Effector memory CD4-positive, alpha-beta T cell (primary cell): ENCODE measurements at places on chromosomes 6 and 20.

DNA sequence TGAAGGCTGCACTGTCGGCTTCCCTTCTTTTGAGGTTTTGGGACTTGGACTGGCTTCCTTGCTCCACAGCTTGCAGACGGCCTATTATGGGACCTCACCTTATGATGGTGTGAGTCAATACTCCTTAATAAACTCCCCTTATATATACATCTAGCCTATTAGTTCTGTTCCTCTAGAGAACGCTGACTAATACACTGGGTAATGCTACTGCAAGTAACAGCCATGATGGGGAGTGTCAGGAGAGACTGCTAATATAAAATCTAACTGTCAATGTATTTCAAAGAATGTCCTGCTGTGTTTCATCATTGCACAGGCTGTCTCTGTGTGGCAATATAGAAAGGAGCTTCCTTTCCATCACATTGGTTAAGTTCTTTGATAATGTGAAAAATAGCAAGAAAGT, 57.7 kb upstream of the UST start:
- no peaks in the 10 kb centered on the region for H3K36me3 ChIP-seq
- no peaks in the 10 kb centered on the region for H3K4me1 ChIP-seq
- H3K27ac ChIP-seq, result no peak overlapping the region
- H3K27me3 ChIP-seq, result no peaks in the 10 kb centered on the region
- DNase-seq, result no peak

GRCh38 chr6:128919412-128920180, 36.7 kb downstream of the LAMA2 start:
- no peaks in the 10 kb centered on the region for H3K4me1 ChIP-seq
- no peak overlapping the region for H3K27ac ChIP-seq
- H3K36me3 ChIP-seq, result no peaks in the 10 kb centered on the region
- no peaks in the 10 kb centered on the region for H3K27me3 ChIP-seq

- H3K4me1 ChIP-seq, result no peaks in the 10 kb centered on the region
- H3K36me3 ChIP-seq, result no peaks in the 10 kb centered on the region
- no peak for DNase-seq
- no peak overlapping the region for H3K27ac ChIP-seq
These were observed 84.2 kb upstream of the BMP2 start for GRCh38 chr20:6683021-6683977.

DNA sequence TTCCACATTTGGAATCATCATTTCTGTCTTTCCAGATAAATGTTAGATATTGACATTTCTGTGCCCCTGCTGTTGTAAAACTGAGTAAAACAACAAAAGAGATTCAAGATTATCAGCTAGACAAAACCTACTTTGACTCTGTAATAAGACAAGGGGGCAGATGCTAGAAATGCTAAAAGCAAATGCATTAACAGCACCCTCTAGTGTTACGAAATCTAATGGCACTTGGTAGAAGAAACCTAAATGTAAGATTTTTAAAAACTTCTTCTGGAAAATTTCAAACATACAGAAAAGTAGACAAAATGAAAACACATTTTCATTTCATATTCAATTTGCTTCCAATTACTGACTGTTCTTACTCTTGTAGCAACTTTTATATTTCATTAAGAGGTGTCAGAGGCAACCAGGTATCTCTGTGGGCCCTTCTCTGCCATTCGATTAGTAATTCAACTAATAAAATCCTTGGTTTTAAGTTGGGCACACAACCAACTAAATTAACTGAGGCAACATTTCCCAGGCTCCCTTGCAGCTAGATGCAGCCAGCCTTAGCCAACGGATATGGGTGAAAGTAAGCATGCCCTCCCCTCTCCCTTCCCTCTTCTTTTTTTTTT, 45.0 kb downstream of the SLC23A2 start:
- H3K27ac ChIP-seq, result no peak overlapping the region
- no peak overlapping the region for H3K4me3 ChIP-seq
- no peaks in the 10 kb centered on the region for H3K4me1 ChIP-seq
- no peak for DNase-seq
- no peaks in the 10 kb centered on the region for H3K27me3 ChIP-seq

DNA sequence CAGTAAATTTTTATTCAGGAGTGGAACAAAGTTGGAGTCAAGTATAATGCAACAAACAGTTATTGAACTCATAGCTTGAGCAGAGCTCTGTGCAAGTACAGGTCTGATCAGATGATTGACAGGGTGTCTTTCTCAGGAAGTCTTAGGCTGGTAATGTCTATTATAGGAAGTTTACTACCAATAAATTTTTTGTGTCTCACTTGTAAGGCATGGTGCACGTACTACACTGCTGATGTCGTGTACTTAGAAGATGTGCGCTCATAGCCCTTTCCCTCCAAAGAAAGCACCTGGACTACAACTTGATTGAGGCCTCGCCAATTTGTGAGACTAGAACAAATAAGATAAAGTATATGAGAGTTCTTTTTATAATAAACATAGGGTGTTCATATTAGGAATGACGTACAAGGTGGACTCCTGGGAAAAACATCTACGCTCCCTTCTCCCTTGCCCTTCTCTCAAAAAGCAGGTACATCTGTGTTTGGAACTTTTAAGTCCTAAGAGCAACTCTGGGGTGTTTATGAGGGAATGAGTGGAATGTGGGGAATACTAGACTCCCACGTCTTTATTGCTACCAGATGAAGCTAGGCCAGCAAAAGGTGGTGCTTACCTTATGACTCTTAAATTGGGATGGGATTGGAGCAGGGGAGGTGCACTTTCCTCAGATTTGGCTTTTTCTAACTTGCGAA, 1.5 kb downstream of the NDUFAF5 start:
- H3K4me1 ChIP-seq, result peaks cover 11% of the 10 kb centered on the region
- no peak overlapping the region for H3K4me3 ChIP-seq
- H3K27me3 ChIP-seq, result no peaks in the 10 kb centered on the region
- no peak for DNase-seq
- no peak overlapping the region for H3K27ac ChIP-seq

- H3K4me1 ChIP-seq, result peaks cover 31% of the 10 kb centered on the region
- no peak overlapping the region for H3K27ac ChIP-seq
These were observed 77.6 kb downstream of the TRERF1 start for GRCh38 chr6:42374018-42374669.

GRCh38 chr20:10669843-10670446, 3.9 kb downstream of the JAG1 start:
- peaks cover 19% of the 10 kb centered on the region for H3K4me1 ChIP-seq
- no peak overlapping the region for H3K27ac ChIP-seq
- DNase-seq, result no peak
